ENCODE measurements at places on chromosomes 6 and 20.

- DNase-seq: no peak
These were observed 654.8 kb downstream of the UTRN start for GRCh38 chr6:144939921-144940320.

GRCh38 chr20:64099880-64100565, 7.3 kb downstream of the NPBWR2 start:
- DNase-seq: peak; percentile 99

GRCh38 chr20:52001999-52002666, 189.4 kb downstream of the ZFP64 start:
- peak; percentile 42 for DNase-seq

DNA sequence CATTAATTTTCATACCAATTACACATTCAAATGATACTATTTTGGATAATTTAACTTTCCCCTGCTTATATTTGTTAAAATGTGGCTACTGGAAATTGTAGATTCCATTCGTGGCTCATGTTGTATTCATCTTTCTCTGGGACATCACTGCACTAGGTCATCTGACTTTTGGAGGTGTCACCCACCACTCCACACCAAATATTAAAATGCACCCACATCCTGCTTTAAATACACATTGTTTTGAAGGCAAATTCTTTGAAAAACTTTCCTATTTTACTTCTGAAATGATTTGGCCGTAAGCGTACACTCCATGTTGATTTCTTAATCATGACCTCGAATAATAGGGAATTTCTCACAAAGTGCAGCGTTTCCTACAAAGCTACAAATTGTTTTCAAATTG, 8.7 kb upstream of the RBM38 start:
- DNase-seq: no peak

DNA sequence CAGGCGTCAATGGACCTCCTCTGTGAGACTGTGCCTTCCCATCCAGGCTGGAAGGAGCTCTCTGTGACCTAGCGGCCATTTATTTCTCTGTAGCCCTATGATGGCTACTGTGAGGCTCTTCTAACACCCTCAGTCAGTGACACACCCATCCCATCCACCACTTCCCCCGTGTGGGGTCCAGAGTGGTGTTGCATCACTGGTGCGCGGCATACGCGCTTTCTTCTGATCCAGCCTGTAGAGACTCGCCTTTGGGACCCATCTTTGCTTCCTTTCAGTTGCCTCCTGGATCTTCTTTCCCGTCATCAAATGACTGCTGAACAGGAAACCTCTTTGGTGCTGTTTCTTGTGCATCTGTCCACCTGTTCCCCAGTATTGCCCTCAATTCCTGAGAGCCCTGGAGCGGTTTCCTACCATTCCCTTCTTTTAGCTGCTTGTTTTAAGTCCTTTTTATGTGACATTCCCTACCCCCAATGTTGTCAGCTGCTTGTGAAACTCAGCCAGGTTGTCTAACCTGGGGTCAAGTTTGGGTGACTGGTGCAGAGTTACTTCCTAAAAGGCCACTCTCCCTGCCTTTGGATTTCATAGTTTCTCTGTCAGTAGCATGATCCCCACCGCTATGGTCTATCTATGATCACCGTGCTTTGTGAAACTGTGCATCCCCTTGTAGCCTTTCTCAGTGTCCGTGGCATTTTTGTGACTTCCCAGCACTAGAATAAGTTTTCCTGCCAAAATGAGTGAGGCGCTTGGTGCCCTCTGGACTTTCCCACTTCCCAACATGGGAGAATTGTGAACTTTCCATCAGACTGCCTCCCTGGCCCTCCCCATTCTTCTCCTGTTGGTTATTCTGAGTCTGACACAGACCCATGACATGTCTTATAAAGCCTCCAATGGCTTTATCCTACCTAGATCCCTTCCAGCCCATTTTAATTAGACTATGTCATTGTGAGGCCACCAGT, 5.7 kb downstream of the PRR3 start:
- DNase-seq: no peak

DNA sequence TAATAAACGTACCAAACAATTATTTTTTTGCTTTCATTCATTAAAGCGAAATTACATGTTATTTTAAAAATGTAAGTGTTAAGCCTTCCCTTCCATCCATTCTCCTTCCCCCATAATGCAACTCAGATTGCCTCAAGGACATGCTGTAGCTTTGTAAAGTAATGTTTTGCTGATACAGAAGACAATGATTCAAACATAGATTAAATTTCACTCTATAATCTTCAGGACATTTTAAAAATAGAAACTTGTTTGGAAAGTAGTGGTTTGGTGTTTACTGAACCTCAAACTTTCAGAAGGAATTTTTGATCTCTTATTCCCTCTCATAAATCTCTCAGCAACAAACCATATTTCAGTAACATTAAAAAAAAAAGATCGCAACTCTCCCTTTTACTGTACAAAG, 350.9 kb upstream of the HSF2 start:
- DNase-seq: no peak

DNA sequence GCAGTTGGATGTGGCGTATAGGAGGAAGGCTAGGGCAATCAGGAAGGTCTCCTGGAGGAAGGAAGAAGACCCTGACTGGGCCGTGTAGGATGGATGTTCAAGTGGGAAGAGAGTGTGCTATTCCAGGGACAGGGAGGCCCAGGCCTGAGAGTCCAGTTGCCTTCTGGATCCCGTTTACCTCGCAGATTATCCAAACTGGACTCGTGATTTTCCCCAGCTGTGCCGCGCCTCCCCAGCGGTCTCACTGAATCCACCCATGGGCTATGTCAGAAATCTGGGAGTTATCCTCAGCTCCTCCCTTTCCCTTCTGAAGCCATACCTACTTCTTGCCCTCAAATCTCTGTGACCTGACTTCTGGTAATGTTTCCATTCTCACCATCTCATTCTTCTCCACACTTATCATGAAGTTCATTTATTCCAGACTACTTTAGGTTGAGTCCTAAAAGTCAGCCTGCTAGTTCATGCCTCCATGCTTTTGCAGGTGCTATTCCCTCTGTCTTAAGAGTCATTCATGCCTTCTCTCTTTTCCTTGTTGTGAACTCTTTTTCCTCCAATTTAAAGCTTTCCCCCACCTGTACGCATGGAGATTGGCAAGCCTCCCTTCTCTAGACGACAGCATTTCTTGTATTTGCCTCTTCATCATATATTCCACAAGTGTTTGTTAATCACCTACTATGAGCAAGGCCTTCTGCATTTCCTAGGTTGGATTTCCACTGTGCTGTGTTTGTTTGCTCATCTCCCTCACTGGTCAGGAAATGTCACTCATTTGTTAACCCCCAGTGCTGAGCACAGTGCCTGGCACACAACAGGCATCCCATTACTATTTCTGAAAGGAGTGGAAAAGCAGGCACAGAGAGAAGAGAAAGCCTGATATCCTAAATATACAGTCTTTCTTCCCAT, 2.7 kb downstream of the SDCBP2 start:
- DNase-seq: no peak

DNA sequence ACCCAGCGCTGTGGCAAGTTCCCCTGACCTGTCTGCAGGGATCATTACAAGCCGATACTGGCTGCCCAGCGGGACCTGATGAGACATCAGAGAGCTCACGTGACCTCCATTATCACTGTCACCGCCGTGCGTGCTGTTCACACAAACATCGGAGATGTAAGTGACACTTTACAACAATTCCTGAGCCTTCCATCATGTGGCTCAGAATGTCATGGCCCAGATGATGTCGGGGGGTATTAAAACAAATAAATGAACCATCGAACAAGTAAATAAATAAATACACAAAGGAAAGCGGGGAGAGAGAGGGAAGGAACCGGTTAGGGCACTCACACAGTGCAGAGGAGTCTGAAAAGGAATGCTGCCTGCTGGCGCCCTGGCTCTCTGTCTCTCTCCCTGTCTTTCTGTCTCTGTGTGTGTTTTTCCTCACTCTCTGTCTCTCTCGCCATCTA, 195.1 kb downstream of the BMP7 start:
- DNase-seq: no peak

DNA sequence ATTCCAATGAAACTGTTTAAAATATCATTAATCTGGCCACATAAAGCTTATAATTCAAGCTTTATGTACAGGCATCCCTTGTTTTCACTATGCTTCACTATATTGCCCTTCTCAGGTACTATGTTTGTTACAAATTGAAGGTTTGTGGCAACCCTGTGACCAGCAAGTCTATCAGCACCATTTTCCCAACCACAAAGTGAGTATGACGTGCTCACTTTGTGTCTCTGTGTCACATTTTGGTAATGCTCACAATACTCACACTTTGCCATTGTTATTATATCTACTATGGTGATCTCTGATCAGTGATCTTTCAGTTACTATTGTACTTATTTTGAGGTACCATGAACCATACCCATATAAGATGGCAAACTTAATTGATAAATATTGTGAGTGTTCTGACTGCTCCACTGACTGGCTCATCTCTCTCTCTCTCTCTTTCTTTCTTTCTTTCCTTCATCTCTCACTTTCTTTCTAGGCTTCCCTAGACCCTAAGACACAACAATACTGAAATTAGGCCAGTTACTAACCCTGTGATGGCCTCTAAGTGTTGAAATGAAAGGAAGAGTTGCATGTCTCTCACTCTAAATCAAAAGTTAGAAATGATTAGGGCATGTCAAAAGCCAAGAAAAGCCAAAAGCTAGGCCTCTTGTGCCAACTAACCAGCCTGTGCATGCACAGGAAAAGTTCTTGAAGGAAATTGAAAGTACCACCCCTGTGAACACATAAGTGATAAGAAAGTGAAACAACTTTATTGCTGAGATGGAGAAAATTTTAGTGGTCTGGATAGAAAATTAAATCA, 227.9 kb downstream of the BCAS1 start:
- no peak for DNase-seq

- DNase-seq: peak; percentile 93
These were observed 8.6 kb upstream of the IP6K3 start for GRCh38 chr6:33755070-33755869.

- DNase-seq: no peak
These were observed 59.8 kb upstream of the CCDC167 start for GRCh38 chr6:37559501-37559900.

- DNase-seq: no peak
These were observed 12.0 kb downstream of the ITPR3 start for GRCh38 chr6:33633084-33633461.

GRCh38 chr20:62427172-62428001, at the start of gene RBBP8NL:
RBBP8NL (minus strand) TSS chr20:62427539; CDS start chr20:62419647, 7,892 bp downstream.
- DNase-seq: no peak

GRCh38 chr6:54264581-54265272, 43.5 kb upstream of the TINAG start:
- no peak for DNase-seq

DNA sequence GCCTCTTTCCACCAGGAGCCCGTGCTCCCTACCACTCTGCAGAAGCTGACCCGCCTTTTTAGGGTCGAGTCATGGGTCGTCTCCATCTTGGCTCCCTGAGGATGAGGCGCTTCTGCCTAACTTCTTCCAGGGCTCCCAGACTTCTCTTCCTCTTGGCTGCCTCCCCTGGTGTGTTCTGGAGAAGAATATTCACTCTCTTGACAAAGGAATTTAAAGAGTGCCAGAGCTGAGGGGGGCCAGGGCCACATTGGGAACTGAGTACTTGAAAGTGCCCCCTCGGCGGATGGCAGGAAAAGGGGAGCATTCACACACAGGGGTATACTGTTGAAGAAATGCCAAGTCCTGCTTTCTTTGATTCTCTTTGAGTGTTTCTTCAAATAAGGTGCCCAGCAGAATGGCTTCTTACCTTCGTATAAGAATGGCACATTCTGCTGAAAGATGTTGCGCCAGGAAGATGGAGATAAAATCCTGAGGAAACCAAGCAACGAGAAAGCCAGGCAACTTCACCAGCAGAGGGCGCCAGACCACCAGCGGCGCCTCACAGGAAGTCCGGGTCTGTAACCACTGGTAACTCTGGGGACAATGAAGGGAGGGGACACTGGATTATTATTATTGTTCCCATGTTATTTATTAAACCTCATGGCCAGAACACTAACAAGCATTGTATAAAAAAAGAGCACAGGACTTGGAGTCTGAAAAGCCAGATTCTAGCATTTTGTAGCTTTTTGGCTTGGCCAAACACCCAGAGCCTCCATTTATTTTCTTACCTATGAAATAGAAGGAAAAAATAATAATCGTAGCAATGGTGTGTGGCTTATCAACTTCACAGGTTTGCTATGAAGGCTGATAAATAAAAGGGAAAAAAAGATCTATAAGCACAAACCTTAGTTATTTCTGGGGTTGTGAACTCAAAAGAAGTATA, 176.7 kb downstream of the HACE1 start:
- DNase-seq: peak; percentile 38

DNA sequence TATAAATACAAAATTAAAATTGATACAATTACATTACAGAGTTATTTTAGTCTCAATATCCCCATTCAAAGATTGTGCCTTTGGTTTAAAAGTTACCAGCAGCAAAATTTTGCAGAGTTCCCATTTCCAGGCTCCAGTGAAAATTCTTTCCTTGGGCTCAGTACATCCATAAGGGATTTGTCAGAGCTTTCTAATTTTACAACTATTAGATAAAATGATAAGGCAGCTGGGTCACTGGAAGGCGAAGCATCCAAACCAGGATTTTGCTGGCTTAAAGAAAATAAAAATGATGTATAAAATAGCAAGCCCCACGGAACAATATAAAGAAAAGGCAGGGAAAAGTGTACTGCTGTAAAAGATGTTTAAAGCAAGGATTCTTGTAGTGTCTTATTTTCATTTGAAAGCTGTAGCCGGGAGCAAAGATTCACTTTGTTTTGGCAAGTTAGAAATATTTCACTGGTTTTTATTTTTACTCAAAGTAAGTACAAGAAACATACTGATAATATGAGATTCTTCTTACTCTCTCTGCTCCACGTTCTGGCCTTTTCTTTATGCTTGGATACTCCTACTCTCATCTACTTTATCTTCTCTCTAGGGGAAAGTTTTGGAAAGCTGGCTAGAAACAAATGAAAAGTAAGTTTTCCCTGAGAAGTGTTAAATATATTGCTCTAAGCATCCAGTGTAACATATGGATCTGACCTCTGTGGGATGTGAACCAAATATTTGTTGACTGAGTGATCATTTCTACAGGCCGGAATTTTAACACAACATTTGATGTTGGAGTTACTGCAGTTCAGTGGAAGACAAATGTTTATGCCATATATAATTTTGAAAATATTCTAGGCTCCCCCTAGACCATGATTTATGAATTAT, 488.4 kb downstream of the PHF3 start:
- DNase-seq: no peak

DNA sequence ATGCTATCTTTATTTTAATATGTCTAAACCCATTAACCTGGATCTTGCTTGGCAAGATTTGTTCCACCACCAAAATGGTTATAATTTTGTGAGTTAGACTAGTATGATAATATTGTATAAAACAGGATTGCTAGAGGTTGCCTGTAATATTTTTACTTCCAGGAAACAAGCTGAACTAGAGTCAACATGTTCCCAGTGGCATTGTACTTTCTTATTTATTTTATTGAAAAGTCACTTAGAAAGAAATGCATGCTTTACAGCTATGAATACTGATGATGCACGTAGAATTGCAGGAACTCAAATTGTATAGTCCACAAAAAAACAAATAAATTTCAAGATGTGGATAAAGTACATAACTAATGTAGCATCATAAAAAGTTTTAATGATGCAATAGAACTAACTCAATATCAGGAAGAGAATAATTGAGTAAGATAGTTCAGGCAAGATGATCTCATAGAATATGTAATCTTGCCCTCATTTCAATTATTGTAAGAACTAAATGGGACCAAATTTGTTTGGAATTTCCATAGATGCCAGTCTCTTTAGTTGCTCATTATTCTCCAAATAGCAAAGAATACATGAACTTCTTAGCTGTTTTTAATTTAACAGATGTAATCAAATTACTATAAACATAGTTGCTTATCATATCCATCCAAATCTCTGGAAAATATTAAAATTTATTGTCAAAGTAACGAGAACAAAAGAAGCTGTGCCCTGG, 451.8 kb downstream of the COL12A1 start:
- no peak for DNase-seq

- no peak for DNase-seq
These were observed 481.2 kb downstream of the HAO1 start for GRCh38 chr20:7459083-7459482.

- DNase-seq: no peak
These were observed 67.9 kb downstream of the SGK1 start for GRCh38 chr6:134249759-134250602.
